Stimulated activated CD8-positive, alpha-beta memory T cell treated with anti-CD3 and anti-CD28 coated beads, Interleukin-7, amount 100 ng/mL, for 4 hours (primary cell): ENCODE measurements at places on chromosomes 2 and 18.

- no peak for DNase-seq
Measured at GRCh38 chr2:174670446-174670845, 72.8 kb upstream of the WIPF1 start.

GRCh38 chr2:181312515-181312927, 144.7 kb upstream of the ITGA4 start:
- no peak for DNase-seq

DNA sequence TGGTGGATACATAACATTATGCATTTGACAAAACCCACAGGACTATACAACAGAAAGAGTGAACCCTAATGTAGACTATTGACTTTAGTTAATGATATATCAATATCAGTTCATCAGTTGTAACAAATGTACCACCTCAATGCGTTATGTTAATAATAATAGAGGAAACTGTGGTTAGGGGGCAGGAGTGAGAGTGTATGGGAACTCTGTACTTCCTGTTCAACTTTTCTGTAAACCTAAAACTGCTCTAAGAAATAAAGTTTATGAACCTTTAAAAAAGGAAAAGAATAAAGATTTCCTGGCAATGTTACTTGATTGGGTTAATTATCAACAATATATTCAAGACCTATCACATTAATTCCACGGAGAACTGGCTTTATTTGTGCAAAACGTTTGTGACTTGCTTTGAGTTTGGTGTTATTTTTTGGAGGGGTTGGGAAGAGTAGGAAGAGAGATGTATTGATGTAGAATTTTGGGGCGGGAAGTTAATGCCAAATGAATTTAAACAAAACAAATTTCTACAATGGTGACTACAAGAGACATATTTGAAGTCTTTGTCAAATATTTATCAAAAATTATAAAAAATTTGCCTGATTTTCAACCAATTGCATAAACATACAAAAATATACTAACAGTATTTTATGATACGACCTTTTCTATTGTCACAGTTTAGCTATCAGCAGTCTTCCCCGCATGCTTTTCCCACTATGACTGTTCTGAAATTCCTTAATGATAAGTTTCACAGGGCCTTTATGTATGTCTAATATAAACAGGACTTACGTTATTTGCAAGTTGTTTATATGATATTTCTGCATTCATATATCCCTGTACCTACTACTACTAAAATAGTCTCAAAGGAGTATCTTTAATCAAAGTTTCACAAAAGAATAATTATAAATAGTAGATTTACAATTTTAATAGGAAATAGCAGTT, 2.1 kb upstream of the RTN4 start:
- no peak for DNase-seq

DNA sequence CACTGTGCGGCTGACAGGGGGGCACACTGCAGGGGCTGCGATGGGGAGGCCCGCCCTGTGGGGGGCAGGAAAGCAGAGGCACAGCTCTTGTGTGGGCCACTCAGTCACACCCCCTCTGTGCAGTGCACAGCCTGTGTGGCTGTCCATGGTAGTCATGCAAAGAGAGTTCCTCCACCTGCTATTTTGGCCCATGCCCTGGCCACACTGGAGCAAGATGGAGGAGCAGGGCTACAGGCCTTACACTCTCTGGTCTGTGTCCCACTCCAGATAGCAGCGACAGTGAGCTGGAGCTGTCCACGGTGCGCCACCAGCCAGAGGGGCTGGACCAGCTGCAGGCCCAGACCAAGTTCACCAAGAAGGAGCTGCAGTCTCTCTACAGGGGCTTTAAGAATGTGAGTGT, 28.5 kb upstream of the FAHD2A start:
- no peak for DNase-seq

DNA sequence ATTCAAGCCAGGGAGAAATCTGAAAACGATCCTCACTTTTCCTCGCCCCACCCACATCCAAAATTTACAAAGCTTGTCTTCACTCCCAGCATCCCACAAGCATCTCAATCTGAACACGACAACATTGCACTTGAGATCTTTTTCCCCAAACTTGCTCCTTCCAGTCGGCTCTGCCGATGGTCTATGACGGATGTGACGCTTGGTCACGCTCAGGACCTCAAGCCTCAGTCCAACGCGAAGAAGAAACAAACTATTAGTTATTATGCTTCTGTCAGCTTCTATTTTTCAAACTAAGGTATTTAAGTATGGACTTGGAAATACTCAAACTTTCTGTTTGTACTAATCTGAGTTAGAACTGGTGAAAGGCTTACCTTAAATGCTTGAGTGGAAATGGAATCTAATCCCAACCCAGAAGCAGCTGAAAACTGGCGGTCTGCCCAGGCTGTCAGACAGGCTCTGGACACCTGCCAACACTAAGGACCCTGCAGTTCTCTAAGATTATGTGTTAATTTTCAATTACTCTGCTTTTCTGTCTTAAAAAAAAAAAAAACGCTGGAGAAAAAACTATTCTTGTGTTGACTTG, 132.1 kb upstream of the DNMT3A start:
- no peak for DNase-seq

DNA sequence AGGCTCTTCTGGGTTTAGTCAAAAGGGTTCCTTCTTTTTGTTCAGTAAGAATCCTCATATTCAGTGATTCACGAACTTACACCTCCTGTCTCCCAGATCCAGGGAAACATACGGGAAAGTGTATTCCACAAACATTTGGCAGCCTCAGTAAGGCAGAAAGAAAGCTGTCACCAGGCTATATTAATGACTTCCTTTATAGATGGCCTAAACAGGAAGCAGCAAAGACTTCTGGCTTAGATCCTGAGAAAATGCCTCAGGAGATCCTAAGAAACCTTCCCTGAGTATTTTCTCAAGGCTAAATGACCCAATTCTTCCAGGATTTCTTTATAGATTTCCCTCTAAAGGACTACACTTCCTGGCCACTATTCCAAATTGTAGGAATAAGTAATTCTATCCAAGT, 1995.5 kb upstream of the CELF4 start:
- no peak for DNase-seq

DNA sequence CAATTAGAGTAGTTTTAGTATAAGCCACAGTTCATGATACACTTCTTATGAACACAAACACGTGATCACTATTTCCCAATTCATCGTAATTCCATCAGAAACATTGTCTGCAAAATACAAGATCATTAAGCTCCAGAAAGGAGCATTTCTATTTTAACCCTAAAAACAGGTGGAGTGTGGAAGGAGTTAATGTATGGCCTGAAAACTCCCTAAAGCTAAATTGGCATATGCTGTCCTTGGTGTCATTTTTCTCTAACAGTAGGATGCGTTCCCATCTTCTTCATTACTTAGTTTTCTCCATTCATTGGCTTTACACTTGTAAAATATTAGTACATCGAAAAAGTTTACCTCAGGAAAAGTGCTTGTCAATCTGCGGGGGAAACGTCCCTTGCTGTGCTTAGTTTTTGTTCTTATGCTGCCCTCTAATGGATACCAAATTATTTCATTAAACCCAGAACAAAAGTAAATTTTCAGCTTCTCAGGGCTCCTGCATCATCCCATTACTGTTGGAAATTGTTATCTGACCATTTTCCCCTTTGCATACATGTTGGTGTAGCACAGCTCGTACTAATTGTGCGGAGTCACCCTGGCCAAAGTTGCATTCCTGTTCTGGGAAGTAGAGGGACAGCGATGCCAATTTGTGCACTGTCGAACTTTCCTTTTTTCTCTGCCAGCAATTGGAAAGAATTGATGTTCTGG, 153.4 kb downstream of the GPD2 start:
- no peak for DNase-seq
